ENCODE measurements at places on chromosomes 13 and 19.
A peak's percentile ranks its signal among the peaks of the same experiment; 100 is the strongest.

GRCh38 chr19:36152352-36153091 is at the start of gene COX7A1:
COX7A1 (minus strand) TSS chr19:36152447; CDS start chr19:36152407, 40 bp downstream.
- DNase-seq: no peak

DNA sequence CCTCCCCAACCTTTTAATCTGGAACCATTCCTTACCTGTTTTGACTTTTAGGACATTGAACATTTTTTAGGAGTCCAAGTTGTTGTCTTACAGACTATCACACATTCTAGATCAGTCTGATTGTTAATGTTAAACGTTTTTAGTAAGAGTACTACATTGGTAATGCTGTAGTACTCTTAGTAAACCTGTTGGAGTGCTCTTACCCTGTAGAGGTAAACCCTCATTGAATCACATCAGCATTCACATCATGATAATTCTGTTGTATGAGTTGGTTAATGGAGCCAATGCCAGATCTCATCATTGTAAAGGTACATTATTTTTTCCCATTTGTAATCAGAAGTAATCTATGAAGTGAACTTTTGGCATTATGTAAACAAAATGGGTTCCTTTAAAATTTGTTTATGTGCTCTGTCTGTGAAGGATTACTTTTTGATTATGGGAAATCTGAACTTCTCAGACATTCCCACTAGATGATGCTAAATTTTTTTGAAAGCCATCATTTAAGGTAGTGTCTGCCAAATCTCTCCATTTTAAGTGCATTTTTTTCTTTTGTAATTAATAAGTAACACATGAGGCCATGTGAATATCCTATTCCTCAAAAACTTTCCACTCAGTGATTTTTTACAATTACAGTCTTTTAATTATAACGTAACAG is 55.2 kb downstream of the VWA8 start:
- peak; percentile 65 for DNase-seq

DNA sequence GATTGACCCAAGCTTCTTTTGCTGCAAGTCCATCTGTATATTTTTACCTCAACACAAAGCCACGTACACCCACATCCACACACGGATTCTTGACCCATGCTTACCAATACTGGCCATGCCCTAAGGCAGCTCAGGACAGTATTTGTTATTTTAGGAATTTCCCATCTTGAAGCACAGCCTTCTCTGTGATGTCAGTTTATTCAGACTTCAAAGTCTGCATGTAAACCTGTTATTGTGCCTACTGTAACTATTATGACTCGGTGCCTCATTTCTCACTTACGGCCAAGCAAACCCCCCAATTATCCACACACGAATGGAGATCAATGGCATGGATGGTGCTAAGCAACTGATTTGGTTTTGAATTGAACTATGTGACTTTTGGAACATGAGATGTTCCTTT is 17.5 kb downstream of the CLDN10 start:
- DNase-seq: peak; percentile 34

DNA sequence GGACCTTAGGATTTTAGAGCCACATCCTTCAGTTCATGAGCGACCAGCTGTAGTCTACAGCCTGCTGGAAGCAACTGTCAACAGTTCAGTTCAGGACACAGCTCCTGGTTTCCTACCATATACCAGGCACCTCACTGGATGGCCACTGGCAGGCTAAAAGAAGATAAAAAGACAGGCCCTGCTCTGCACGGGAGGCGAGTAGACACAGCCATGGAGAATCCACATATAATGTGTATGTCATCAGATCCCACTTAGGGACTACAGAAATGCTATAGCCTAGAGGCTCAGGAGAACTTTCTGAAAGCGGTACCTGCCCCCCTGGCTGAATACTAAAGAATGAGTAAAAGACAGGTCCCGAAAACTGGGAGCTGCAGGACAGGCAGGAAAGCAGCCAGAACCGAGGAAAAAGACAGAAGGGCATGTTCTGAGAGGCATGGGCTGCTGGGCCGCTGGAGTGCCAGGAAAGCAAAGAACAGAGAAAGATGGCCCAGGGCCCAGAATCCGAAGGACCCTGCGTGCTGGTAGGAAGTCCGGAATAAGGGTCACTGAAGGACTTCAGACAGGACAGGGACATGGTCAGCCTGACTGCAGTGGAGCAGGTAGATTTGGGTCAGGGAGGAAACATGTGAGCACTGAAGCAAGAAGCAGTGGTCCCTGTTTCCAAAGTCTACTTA is 23.5 kb downstream of the DZIP1 start:
- no peak for DNase-seq

- DNase-seq: no peak
Measured at GRCh38 chr13:20544201-20544923, 18.7 kb upstream of the CRYL1 start.

DNA sequence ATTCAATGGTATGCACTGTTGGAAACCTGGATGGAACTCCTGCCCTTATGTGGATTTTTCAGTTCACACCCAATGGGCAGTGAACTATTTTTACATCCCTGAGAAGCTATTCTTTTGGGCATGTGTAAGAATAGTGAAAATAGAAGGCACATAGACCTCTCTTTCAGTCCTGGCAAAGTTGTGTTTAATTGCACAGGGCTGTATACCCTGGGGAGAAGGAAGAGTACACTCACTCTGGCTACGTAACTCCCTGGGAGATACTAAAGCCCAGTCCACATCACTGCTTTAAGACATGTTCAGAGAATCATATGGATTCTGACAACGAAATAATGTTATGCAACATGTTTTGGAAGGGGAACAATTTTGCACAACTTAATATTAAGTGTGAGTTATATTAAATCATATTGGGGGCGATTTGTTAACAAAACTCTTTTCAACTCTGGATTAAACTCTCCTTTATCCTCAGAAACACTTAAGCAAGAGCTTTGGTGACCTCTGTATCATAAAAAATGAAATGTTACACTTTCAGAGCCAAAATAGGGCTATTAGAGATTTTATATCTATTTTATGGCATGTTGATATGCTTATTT is 166.1 kb downstream of the DCT start:
- DNase-seq: no peak

DNA sequence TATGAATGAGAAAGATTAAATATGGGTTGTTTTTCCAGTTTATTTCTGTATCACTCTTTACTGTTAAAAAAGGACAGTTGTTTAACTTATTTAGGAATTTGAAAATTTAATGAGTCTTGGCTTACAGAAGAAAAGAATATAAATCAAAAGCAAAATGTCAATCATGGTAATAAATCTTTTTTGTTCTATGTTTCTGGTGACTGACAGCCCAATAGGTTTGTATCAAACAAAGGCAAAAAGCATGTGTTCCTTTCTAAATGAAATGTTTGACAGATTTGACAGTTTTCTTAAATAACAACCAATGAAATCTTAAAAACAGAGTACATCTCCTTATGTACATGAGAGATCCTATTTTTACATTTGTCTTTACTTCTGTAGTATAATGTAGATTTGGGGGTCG is 11.0 kb downstream of the PCDH9 start:
- no peak for DNase-seq

- peak; percentile 76 for DNase-seq
Measured at GRCh38 chr19:18251587-18252369, 22.5 kb downstream of the IQCN start.

DNA sequence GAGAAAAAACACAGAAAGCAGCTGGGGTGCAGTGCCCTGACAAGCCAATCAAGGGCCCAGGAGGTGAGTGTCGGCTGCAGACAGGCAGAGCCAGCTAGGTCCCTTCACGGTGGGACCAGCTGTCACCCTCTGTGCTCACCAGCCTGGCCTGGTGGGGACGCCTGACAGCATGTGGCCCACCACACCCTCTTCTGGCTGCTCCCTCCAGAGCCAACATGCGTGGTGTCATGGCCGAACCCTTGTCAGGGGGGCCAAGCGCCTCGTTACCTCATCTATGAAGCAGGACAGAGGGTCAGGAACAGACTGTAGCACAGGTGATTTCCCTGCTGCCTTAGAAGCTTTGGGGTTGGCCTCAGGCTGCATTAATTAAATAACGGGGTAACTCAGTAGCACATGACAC is 40.0 kb upstream of the ISYNA1 start:
- DNase-seq: no peak

- DNase-seq: peak; percentile 36
Measured at GRCh38 chr19:17159466-17160393, 55.4 kb upstream of the USE1 start.

DNA sequence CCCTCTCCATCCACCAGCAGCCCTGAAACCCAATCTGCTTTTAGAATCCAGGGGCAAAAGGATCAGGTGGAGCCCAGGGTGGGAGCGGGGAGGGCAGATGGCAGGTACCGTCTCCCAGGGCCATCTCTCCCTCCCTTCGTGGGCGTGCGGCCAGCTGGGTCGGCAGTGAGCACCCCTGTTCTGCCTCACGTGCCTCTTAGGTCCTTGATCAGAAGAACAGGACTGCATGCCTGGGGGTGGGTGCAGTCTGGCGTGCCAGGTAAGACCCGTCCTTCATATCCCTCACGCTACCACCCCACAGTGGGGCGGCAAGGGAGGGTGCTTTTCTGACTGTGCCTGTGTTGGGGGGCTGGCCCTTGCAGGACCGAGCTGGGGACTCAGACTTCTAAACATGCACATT is 2.0 kb downstream of the SLC8A2 start:
- DNase-seq: no peak

GRCh38 chr13:109160887-109161669 is 531.7 kb downstream of the MYO16 start:
- DNase-seq: no peak

DNA sequence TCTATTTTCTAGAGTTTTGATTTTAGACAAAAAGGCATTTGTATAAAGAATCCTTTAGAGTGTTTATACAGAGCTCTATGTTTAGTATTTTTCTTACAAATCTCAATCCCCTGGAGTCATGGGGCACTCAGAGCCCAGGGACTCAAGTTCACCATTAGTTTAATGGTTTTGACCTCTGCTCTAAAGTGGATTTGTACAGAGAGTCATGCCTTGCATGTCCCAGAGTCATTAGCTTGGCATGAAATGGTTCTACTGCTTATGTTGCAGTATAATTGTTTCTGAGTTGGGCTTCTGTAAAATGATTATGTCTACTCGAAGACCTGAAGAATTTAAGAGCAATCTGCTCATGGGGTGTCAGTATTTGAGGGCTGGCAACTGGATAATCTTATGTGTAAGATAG is 406.2 kb downstream of the DLEU7 start:
- no peak for DNase-seq

GRCh38 chr19:56132316-56132822 is 8.7 kb upstream of the ZNF444 start:
- no peak for DNase-seq

- peak; percentile 55 for DNase-seq
Measured at GRCh38 chr19:4866595-4867424, 657 bp downstream of the PLIN3 start.

DNA sequence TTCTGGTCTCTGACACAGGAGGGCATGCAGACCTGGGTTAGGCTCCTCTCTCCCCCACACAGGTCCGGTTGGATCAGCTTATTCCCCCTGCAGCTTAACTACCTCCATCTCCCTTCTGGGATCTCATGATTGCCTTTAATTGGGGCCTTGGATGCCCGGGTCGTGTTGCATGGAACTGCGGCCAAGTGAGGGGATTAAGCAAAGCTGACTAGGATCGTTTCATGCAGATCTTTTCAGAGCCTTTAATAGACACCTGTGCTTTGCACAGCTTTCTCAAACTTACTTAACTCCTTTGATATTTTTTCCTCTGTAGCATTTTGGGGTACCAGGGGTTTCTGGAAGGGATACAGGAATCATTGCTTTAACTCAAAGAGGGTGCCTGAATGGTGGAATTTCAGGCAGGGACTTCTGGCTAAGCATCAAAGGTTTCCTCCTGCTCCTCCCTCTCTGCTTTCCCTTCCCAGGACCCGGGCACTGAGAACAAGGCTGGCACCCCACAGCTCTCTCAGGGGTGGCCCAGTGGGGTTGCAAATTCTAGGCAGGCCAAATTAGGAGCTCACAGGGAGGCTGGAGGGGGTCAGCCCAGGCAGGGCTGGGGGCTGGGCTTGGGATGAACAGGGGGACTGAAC is 477 bp downstream of the NFILZ start:
- no peak for DNase-seq

DNA sequence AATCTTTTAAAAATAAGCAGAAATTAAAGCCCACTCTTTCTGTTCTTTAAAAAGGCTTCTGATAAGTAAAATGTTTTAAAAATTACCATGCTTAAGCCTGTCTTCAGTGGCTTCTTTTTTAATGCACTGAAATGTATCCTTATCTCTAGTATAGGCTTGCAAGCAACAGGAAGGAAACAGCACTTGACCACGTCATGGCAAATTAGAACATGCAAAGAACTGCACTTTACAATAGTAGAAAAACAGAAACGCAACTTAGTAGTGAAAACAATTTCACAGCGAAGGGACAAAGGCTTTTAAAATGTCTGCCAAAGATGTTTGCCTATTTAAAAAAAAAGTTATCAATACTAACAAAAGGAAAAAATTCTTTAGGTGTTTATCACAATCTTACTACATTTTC is 36.3 kb downstream of the ELF1 start:
- no peak for DNase-seq

GRCh38 chr13:27186295-27186694 is 14.7 kb upstream of the USP12 start:
- DNase-seq: no peak

DNA sequence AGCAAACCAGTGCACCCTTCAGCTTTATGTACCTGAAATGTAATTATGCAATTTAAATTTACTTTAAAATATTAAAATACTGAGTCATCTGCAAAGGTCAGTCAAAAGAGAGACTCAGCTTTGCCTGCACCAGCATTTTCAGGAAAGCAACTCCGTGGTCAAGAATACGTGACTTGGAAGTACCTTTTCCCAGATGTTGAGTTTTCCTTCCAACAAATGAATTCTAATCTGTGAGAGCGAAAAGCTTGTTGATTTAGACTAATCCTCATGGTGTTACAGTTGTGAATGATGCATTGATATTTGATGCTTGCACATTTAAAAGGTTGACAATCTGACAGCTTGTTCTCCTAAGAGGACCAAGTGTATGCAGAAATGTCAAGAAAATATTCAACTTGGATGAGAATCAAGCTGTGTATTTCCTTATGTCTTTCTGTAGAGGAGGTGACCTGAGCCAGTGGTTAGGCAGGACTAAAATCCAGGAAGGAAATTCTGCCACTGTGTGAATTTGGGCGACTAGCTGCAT is 270.4 kb downstream of the ABCC4 start:
- DNase-seq: no peak

GRCh38 chr19:3054972-3055740 is 7.1 kb downstream of the TLE5 start:
- DNase-seq: peak; percentile 86

DNA sequence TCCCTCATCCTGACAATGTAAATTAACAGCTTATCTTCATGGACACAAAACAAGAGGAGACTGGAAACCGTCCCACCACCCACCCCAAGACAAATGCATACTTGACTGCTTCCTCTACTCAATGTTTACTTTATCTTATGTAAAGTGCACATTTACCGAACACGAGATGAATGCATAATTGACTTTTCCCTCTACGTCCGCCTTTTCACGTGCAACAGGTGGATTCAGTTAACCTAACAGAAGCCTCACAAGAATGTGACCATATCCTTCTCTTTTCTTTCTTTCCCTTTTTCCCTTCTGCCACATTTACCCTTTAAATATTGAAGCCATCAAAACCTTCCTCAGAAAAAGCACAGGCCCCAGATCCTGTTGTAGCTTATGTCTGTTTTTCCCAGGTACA is 468.0 kb downstream of the UQCRFS1 start:
- DNase-seq: no peak

GRCh38 chr13:44879452-44880058 is 109.7 kb downstream of the NUFIP1 start:
- DNase-seq: peak; percentile 62

All from MCF 10A (cell line).